Activated T-helper 1 cell treated with anti-CD3 and anti-CD28 coated beads, Interleukin-2, amount 50 U/mL, for 16 hours (primary cell): ENCODE measurements at places on chromosomes 2 and 18.

- no peak for DNase-seq
Observed at GRCh38 chr2:15561574-15562344, 625 bp upstream of the NBAS start.

GRCh38 chr2:23487735-23488492 is 102.9 kb downstream of the KLHL29 start:
- no peak for DNase-seq

GRCh38 chr2:236169151-236169721 is 1.1 kb upstream of the GBX2 start:
- no peak for DNase-seq

- no peak for DNase-seq
Observed at GRCh38 chr2:89845532-89845931, 1154.1 kb downstream of the RPIA start.

DNA sequence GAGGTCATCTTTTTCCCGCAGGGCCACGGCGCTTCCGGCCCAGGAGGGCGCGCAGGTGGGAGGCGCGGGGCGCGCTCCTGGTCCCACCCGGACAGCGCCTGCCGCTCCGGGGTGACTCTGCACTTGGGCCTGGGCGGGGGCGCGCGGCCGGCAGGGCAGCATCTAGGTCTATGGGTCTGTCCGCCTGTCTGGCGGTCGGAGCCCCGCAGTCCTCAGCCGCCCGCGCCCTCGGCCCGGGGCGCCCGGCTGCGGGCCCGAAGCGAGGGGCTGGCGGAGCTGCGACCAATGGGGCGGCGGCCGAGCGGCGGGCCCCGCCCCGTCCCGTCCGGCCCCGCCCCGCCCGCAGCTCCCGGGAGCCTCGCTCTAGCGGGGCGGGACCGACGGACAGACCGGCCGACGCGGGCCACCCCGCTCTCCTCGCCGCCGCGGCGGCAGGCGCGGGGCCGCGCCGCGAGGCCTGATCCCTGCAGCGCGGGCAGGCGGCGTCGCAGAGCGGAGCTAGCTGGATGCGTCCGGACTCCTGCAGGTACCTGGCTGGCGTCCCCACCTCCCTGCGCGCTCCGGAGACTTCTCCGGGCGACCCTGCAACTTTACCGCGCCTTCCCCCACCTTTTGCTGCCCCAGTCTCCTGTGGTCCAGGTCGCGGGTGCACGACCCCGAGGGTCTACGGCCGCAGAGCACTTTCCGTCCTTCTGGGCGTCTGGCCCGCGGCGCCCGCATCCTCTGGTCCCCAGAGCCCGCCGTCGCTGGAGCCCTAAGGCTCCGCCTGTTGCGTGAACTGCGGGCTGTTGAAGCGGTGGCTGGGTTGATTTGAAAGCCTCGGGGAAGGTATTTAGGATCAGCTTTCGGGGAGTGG is at the start of gene KCNS3:
Gene KCNS3 (plus strand): TSS at position 387 of the 856 bp plus-strand sequence. CDS start 52,342 bp downstream, outside the sequence.
- no peak for DNase-seq

DNA sequence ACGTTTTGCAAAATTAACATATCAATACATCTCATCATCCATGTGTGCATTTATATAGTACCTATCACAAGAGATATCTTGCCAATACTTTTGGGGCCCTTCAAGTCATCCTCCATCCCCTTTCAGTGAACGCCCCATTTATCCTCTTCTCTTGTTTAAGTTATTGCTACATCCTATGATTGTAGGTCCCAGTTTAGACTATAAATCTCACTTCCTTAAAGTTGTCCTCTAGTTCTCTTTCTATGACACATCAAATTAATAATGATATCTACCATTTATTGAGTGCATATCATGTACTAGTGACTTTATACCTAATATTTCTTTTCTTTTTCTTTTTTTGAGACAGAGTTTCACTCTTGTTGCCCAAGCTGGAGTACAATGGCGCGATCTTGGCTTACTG is 28.8 kb upstream of the FBXO11 start:
- no peak for DNase-seq

GRCh38 chr18:3150688-3151087 is 69.1 kb downstream of the MYOM1 start:
- no peak for DNase-seq

DNA sequence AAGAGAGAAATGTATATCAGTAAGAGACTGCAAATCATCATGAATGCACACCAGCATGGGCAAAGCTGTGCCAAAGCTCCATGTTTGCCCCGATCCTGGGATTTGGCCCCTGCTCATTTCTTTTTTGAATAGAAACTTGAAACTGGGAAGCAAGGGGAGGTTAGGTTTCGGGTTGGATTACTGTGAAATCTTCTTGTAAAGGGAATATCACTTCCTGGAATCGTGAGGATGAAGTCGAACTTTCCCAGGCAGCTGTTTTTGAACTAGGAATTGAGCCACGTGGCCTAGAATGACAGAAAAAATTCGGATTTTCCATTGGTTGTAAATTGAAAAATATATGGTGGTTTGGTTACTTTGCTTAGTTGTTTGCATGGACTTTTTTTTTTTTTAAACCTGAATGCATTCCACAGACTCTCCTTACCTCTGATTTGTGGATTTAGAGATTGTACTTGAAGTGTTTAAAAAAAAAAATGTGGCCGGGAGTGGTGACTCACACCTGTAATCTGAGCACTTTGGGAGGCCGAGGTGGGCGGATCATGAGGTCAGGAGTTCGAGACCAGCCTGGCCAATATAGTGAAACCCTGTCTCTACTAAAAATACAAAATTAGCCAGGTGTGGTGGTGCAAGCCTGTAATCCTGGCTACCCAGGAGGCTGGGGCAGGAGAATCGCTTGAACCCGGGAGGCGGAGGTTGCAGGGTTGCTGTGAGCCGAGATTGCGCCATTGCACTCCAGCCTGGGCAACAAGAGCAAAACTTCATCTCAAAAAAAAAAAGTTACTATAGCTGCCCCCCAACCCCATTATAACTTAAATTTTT is 32.1 kb downstream of the GRHL1 start:
- no peak for DNase-seq

- DNase-seq, result no peak
Observed at GRCh38 chr2:124080281-124081153, 55.4 kb downstream of the CNTNAP5 start.

- no peak for DNase-seq
Observed at GRCh38 chr18:39232490-39232889, 1666.9 kb upstream of the CELF4 start.

- no peak for DNase-seq
Observed at GRCh38 chr2:143942486-143942885, 577.4 kb downstream of the ZEB2 start.

- no peak for DNase-seq
Observed at GRCh38 chr2:118697781-118698180, 149.7 kb downstream of the EN1 start.

- DNase-seq, result no peak
Observed at GRCh38 chr18:37657493-37657892, 91.9 kb upstream of the CELF4 start.

GRCh38 chr2:174794851-174795374 is 30.6 kb upstream of the CHRNA1 start:
- no peak for DNase-seq

DNA sequence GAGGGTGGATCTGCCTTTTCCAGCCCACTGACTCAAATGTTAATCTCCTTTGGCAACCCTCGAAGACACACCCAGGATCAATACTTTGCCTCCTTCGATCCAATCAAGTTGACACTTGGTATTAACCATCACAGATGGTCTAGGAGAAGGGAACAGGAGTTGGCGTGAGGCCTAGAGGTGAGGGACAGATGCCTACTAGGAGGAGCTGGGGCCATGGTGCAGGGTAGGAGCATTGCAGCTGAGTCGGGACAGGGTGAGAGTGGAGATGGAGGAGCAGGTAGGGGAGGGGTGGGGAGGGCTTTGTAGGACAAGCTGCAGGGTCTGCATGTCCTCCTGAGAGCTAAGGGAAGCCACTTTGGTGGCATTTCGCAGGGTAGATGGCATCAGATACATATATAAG is 140.0 kb downstream of the VAPA start:
- DNase-seq, result no peak

GRCh38 chr18:7291046-7291445 is 60.2 kb downstream of the LRRC30 start:
- DNase-seq, result no peak

GRCh38 chr18:7116001-7116730 is 1.4 kb downstream of the LAMA1 start:
- no peak for DNase-seq

- DNase-seq, result no peak
Observed at GRCh38 chr18:7980136-7980535, 413.0 kb downstream of the PTPRM start.

- DNase-seq, result no peak
Observed at GRCh38 chr2:235832941-235833340, 335.2 kb downstream of the GBX2 start.

GRCh38 chr2:82260521-82260920 is 1956.0 kb upstream of the LRRTM1 start:
- DNase-seq, result no peak

- DNase-seq, result no peak
Observed at GRCh38 chr18:48855422-48856377, 95.1 kb downstream of the SMAD7 start.

DNA sequence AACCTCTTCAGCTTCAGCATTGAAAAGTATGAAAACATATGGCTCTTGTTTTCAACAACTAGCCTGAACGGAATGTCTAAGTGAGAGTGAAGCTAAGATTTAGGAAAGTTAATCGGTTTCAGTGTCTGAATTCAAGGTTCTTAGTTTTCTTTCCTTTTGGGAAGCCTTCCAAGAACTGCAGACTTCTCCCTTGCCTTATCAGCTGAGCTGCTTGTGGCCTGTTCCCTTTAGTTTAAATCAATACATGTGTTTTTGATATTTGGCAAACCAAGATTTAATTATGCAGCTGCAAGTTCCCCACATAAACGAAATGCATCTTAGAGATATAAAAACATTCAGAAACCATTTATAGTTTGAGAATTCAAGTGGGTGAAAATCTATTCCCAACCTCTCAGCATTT is 274.3 kb upstream of the NRP2 start:
- DNase-seq, result no peak
